ENCODE measurements at places on chromosomes 7 and 10.
A peak's percentile ranks its signal among the peaks of the same experiment; 100 is the strongest.

- no peak for DNase-seq
Observed at GRCh38 chr7:78587443-78588044, 789.0 kb downstream of the PHTF2 start.

GRCh38 chr10:131725581-131726069 lies 175.2 kb upstream of the PPP2R2D start:
- peak; percentile 55 for DNase-seq

DNA sequence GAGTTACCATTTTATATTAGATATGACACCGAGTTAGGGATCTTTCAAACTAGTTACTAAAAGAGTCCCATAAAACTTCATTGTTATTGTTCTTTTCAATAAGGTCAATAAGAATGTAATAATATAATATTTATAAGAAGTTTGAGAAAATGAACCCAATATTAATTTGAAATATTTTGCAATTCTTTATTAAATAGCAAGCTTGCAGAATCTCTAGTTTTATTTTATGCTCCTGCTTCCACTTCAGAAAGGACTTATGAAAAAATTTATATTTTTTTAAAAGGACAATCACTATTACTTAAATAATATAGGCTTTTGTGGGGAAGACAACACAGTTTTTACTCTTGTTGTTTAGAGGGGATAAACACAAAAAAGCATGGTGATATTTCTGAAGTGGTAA lies 47.9 kb downstream of the LUC7L2 start:
- DNase-seq = no peak

- no peak for DNase-seq
Observed at GRCh38 chr7:46626691-46627310, 705.7 kb upstream of the IGFBP3 start.

- DNase-seq = no peak
Observed at GRCh38 chr7:16211402-16211925, 209.9 kb downstream of the CRPPA start.

DNA sequence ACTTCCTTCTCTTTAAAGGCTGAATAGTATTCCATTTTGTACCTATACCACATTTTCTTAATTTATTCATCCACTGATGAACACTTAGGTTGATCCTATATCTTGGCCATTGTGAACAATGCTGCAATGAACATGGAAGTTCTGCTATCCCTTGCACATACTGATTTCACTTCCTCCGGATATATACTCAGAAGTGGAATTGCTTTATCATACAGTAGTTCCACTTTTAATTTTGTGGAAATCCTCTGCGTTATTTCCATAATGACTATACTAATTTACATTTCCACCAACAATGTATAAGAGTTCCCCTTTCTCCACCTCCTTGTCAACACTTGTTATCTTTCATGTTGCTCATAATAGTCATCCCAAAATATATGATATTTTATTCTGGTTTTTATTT lies 312.6 kb downstream of the PLXDC2 start:
- no peak for DNase-seq

- no peak for DNase-seq
Observed at GRCh38 chr7:140876519-140877248, 48.0 kb downstream of the BRAF start.

- DNase-seq = no peak
Observed at GRCh38 chr7:69213878-69214277, 384.4 kb upstream of the AUTS2 start.

DNA sequence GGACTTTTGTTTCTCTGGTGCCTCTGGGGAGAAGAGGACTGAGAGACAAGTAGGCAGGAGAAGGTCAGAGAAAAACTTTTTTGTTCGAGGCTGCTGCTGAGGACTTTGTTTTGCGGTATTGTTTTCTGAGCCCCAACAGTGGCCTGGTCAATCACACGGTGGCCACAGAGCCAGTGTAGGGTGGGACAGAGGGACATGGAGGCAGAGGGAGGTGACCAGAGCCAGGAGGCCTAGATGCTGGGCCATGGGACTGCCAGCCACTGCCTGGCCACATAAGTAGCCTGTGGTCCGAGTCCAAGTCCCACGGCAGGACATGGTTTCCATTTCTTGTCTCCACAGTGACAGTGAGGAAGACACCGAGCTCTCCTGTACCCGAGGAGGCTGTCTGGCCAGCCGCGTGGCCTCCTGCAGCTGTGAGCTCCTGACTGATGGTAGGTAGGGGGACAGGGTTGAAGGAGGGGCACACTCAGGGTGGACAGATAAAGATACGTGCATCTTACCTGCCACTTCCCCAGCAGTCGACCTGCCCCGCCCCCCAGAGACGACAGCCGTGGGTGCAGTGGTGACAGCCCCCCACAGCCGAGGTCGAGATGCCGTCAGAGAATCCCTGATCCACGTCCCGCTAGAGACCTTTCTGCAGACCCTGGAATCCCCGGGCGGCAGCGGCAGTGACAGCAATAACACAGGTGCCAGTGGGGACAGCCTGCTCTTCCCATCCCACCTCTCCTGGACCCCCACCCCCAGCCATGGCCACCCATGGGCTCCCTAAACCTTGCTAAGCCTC lies 27.5 kb downstream of the SH2B2 start:
- no peak for DNase-seq

- no peak for DNase-seq
Observed at GRCh38 chr7:105862276-105862675, 14.1 kb downstream of the ATXN7L1 start.

- peak; percentile 68 for DNase-seq
Observed at GRCh38 chr7:2528481-2529095, 9.0 kb downstream of the LFNG start.

DNA sequence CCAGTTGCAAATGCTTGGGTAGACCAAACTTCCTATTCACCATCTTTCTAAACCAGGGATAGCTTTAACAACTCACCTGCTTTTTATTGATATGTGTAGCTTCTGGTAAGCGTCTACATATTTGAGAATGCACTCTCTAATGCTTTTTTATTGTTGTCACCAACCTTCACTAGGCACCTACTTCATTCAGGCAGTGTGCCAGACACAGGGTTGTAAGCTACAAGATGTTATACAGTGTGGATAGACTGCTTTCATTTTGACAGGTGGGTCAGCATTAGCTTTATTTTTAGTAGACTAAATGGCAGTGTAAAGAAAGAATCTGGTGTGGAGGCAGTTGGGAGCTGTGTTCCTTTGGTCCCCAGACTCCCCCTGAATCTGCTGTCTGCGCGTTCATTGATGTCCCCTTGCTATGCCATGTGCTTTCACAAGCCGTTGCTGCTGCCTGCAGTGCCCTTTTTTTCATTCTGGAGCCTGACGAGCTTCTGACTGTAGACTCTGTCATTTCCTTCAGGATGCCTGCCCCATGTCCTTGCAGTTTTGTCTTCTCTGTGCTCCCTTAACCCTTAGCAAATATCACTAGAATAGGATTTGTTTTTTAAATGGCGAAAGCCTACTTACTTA lies 32.1 kb downstream of the NRF1 start:
- no peak for DNase-seq

GRCh38 chr7:124428781-124429180 lies 336.8 kb downstream of the GPR37 start:
- DNase-seq = no peak

GRCh38 chr7:17099083-17099973 lies 199.1 kb upstream of the AHR start:
- no peak for DNase-seq

DNA sequence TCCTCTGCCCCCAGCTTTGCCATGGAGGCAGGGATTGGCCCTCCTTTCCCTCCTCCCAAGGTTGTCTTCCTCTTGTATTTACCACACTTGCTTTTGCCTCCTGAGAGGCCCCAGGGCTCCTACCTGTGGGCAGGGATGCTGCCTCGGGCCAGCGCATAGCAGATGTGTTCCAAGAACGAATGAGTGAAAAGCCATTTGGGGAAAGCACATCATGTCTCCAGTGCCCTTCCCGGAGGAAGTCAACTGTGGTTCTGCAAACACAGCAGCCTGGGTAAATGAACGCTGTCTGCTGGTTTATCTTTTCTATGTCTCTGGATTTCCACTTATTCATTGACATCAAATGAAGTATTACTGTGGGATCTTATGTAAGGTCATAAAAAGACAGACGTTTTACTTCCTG lies 161.7 kb downstream of the FANK1 start:
- no peak for DNase-seq

DNA sequence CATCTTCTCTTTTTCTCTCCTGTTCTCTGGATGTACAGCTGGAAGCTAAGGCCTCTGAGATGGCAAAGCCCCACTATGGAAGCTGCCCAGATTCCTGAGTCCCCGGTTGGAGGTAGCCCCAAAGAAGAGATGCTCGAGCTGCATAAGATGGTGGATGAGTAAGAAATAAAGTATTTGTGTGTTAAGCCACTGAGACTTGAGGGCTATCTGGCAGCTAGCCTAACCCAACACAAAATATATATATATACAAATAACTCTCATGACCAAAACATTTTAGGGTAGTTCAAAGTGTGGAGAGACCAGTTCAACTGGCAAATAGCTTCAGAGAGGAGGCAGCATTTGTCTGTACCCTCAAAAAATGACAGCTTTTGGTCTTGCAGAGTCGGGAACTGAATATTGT lies 72.4 kb upstream of the PDE1C start:
- no peak for DNase-seq

DNA sequence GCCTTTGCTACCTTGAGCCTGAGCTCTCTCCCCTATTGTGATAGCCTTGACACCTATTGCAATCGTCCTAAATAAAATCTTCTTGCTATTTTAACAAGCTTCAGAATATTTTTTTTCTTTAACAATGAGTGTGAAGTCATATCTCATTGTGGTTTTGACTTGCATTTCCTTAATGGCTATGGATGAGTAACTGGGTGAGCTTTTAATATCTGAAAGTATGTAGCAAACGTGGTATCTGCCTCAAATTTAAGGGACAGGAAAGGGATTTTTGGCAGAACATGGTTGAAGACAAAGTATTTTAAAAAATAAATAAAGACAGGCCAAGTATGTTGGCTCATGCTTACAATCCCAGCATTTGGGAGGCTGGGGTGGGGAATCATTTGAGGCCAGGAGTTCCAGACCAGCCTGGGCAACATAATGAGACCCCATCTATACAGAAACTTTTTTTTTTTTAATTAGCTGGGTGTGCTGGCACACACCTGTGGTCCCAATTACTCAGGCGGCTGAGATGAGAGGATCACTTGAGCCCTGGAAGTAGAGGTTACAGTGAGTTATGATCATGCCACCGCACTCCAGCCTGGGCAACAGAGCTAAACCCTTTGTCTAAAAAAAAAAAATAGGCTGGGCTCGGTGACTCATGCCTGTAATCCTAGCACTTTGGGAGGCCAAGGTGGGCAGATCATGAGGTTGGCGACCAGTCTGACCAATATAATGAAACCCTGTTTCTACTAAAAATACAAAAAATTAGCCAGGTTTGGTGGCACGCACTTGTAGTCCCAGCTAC lies 319.3 kb upstream of the NRP1 start:
- no peak for DNase-seq

- DNase-seq = no peak
Observed at GRCh38 chr7:131090886-131091692, 236.6 kb upstream of the MKLN1 start.

DNA sequence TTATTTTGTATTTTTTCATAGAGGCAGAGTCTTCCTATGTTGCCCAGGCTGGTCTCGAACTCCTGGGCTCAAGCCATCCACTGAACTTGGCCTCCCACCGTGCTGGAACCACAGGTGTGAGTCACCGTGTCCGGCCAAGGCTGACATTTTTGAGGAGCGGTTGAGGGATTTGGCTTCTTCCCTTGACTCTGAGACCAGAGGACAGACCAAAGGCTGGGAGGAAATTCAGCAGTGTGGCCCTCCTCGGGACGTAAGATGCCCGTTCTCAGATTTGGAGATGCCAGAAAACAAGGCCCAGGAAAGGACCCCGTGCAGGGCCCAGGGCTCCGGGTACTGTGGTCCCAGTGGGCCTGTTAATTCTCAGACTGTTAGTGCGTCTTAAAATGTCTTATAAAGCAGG lies 146.2 kb downstream of the WDR37 start:
- DNase-seq = no peak

- DNase-seq = no peak
Observed at GRCh38 chr7:146645383-146645976, 528.9 kb downstream of the CNTNAP2 start.

GRCh38 chr7:16846601-16847165 lies 35.1 kb downstream of the AGR3 start:
- DNase-seq = no peak

DNA sequence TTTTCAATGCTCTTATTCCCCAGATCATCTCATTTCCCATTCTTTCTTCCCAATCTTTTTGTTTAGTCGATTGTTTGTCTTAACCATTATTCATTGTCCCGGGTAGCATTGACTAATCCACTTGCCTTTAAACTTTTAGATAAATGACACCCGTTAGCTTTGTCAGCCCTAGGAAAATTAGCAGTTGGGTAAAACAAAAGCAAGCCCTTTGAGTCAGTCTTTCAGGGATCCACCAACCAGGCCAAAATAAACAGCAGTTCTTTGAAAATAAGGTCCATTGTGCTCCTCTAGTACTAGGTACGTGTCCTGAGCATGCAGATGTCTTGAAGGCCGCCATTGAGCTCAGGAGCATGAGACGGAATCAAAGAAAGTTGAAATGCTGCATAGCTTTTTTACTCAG lies 369.7 kb upstream of the MYO3A start:
- DNase-seq = no peak

DNA sequence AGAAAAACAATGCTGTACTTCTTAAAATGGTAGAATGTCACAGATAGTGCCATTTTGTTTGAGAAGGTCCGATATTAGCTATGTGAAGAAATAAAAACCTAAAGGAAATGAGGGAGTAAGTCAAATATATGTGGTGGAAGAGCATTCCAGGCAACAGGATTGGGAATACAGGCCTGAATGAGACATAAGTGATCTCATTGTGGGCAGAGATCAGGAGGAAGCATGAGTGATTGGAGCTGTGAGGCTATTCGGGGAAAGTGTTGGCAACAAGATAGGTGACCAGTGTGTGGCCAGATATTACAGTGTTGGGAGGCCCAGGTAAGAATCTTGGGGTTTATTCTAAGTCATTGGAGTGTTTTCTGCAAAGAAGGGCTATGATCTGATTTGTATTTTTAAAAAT lies 41.3 kb upstream of the AGMO start:
- DNase-seq = no peak

DNA sequence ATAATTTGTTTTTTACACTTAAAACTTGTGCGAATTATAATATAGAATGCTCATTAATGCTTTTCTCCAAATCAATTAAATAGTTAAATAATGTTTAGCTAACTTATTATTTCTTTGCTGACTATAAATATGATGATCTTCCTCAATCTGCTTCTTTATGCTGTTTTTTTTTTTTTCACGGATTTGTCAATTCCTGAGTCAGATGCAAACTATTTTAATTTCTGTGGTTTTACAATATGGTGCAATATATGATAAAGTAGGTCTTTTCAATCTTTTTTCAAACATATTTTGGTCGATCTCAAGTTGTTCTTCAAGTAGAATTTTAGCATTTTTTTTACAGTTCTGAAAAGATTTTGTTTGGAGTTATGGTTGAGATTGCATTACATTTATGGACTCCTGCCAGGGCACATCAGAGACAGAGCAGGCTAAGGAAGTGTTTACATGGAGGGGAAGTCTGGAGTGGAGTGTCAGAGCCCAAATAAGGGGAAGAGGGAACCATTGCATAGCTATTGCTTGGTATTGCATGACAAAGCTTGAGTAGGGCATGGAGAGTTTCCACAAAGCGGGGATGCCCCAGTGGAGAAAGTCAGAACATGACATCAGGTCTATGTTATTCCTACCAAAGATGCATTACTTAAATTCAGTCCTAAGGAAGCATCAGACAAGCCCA lies 204.4 kb downstream of the OTUD1 start:
- no peak for DNase-seq
